ENCODE measurements at places on chromosomes 3 and 15. TPM values are rescaled to one million over a fixed set of nuclear protein-coding genes. Genes with fewer than 3 reads are reported as not detected.

The VGLL3 gene
- total RNA-seq: 0.15 TPM

DNA sequence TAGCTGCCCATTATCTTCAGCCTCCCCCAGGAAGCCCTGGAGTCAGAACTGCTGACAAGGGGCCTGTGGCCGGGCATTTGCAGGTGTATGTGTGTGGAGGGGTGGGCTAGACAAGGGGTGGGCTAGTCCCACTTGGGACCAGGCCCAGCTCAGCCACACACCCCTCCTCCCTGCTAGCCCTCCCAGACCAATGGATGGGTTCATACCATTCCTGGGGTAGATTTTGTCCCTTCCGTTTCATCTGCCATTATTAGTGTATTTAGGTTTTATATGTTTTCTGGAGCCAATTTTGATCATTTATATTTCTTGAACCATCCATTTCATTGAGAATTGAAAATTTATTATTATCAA lies 42.2 kb downstream of the MRAS start:
- DNase-seq: no peak

GRCh38 chr3:174581558-174581957 lies 277.6 kb upstream of the NAALADL2 start:
- no peak for DNase-seq

- DNase-seq: no peak
Observed at GRCh38 chr3:175619369-175619768, 760.2 kb downstream of the NAALADL2 start.

GRCh38 chr15:75195122-75195765 lies 6.4 kb upstream of the C15orf39 start:
- no peak for DNase-seq

- DNase-seq: no peak
Observed at GRCh38 chr15:33309602-33310276, 1.0 kb upstream of the RYR3 start.

- no peak for DNase-seq
Observed at GRCh38 chr15:57698991-57699390, 7.5 kb upstream of the POLR2M start.

The CCNB2 gene
- 67.6 TPM for total RNA-seq

The CCR9 gene
- total RNA-seq: not detected

The NANOGP8 gene
- not detected for total RNA-seq

DNA sequence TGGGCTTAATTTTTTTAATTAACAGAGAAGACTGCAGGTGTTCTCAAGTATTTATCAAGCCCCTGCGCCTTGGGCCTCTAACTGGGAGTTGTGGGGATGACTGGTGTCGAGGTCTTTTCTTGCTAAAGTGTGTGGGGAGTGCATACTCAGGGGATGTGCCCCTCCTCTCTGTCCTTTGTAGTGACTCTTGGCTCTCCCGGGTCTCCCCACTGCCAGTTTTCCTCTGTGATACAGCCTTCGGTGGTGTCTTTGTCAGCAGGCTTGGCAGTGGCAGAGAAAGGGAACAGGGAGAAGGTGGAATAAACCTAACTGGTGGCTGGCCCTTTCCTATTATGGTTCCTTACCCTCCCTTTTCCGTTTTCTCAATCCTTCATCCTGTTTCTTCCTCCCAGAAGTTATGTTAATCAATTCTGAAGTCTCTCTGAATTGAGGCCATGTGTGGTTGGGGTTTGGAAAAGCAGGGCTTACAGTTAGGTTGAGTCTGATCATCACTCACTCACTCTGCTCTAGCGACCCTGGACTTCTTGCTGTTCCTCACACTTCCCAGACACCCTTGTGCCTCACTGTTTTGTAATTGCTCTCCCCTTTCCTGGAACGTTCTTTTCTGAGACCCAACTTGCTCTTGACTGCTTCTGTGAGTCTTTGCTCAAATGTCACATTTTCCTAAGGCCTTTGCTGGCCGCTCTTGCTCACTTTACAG lies 158.1 kb downstream of the PTPRG start:
- DNase-seq: no peak

DNA sequence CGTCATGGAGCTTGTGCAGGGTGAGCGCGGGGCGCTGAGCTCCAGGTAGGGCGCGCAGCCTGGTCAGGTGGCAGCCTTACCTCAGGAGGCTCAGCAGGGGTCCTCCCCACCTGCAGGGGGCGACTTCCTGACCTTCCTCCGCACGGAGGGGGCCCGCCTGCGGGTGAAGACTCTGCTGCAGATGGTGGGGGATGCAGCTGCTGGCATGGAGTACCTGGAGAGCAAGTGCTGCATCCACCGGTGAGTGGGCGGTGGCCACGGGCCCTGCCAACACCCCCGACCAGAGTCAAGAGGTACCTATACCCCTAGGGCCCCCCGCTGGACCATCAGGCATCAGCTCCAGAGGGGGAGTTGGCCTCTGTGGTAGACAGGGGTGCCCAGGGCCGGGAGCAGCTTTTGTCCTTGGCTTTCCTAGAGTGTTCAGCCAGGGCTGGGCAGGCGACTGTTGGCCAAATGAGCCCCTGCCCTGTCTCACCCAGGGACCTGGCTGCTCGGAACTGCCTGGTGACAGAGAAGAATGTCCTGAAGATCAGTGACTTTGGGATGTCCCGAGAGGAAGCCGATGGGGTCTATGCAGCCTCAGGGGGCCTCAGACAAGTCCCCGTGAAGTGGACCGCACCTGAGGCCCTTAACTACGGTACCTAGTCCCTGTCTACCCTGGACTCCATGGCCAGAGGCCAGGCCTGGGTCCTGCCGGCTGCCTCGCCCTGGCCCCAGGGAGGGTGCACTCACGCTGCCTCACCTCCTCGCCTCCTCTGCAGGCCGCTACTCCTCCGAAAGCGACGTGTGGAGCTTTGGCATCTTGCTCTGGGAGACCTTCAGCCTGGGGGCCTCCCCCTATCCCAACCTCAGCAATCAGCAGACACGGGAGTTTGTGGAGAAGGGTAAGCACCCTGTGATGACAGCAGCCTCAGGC lies 9.1 kb downstream of the FES start:
- no peak for DNase-seq

The MYLK gene
- total RNA-seq: 29.7 TPM

DNA sequence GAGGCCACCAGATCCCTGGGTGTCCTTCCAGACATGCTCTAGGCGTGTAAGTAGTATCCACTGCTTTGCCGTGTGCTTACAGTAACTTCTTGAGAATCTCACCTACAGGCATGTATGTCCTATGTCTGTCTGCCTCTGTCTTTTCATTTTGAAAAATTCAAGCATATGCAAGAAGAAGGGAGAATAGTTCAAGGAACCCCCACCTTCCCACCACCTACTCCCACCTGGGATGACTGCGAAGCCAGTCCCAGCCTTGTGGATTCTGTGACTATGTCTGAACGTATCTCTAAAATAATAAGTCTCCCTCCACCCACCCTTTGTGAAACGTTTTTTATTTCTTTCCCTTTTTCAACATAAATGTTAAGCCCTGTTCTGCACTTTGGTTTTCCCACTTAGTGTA lies 15.0 kb downstream of the CHST13 start:
- DNase-seq: no peak

The STXBP5L gene
- 0.05 TPM for total RNA-seq

DNA sequence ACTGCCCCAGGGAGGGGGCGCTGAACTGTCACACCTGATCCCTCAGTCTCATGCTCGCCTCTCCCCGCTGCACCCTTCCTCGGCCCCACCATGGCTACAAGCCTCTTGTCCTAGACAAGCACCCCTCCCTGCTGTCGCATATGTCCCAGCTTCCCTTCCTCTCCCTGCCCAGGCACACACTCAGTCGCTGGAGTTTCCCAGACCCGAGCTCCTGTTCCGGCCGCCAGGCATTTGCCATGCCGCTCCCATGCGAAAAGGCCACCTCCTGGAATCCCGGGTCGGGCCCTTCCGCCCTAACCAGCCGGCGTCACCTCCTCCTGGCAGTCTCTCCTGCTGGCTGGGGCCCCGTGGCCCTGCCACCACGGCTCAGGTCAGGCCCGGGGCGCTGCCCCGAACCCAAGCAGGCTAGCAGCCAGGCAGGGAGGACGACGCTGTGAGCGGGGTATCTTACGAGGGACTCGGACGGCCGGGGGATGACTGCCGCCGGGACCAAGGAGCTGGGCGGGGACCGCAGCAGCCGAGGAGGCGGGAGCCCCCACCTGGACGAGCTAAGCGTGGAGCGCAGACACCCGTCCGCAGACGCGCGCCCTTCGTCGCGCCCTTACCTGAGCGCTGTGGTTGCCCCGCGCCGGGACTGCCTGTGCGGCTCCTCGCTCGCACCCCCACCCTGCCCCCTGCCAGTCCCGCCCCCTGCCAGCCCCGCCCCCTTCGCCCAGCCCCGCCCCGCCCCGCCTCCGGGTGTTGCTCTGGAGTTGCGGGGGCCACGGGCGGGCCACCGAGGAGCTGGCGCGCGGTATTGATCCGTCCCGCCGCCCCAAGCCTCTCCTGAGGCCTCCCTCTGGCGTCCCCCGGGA lies at the start of gene ALS2CL:
ALS2CL (minus strand) TSS at position 642 of the 854 bp plus-strand sequence. CDS start 4,239 bp downstream, outside the sequence.
- DNase-seq: no peak

DNA sequence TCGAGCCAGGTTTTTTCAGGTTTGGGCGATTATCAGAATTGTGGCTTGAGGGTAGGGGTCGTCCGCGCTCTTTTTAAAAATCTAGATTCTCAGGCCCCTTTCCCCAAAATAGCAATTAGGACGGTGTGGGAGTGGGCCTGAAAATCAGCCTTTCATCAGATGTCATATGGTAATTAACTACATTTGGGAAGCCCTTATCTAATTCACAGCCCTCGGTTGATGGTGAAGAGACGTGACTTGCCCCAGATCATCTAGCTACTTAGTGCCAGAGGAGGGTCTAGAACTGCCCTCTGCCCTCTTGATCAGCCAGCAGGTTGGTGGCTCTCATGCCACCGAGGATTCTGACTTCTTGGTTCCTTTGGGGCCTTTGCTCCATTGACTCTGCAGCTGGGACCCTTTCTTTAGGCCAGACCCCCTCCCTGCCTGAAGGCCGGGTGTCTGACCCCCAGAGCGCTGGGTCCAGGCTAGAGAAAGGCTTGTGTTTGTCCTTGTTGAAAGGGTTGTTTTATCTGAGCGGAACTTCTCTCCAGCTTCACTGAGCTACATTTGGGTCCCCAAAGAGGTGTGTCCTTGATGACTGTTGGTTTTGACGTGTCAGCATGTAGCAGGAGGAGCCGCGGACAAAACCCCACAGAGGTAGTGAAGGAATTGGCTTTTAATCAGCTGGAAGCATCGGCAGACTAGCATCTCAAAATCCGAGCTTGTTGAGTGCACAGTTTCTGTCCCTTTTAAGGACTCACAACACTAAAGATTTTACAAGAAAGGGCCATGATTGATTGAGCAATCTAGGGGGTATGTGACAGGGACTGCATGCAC lies 857 bp downstream of the AEN start:
- no peak for DNase-seq

GRCh38 chr3:71857956-71858355 lies 73.0 kb upstream of the PROK2 start:
- no peak for DNase-seq

DNA sequence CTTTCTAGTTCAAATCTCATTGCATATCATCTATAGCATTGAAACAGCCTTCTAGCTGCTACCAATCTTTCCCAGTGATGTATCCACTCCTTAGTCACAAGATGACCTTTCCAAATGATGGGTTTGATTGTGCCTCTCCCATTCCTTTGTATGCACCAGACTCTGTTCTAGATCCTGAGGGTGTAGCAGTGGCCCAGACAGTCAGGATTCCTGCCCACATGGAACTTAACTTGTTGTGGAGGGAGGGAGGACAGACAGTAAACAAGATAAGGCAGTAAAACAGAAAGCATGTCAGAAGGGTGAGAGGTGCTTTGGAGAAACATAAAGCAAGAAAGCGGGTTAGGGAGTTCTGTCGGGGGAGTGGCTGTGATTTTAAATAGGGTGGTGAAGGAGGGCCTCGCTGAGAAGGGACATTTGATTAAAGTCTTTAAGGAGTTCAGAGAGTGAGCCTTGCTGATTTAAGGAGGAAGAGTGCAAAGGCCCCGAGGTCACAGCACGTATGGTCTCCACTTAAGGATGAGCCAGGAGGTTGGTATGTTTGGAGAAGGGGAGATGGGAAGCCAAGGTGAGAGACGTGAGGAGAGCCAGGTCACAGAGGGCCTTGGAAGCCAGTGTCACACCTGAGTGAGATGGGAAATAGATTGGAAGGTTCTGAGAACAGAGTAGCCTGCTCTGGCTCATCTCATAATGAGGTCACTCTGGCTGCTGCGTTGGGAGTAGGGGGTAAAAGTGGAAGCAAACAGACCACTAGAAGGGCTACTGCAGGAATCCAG lies 38.3 kb downstream of the FAM43A start:
- DNase-seq: no peak

The CFAP44 gene
- total RNA-seq: 0.74 TPM

DNA sequence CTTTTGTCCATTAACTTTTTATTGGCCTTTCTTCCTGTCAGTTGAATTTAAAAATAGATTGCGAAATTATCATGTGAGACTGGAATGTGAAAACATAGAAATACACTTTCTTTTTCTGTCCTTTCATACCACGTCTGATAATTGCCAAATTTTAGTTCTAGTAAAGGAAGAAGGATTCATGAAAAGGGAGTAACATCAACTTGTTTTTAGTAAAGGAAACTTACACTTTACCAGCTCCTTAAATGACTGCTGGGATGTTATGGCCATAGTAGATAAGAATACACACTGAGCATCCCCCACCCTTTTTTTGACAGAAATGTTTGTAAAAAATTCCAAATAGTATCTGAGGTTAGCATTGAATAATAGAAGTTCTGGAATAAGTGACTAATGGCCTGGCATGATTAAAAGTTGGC lies 137.9 kb downstream of the NEO1 start:
- no peak for DNase-seq

The GOLGA6B gene
- total RNA-seq: not detected

DNA sequence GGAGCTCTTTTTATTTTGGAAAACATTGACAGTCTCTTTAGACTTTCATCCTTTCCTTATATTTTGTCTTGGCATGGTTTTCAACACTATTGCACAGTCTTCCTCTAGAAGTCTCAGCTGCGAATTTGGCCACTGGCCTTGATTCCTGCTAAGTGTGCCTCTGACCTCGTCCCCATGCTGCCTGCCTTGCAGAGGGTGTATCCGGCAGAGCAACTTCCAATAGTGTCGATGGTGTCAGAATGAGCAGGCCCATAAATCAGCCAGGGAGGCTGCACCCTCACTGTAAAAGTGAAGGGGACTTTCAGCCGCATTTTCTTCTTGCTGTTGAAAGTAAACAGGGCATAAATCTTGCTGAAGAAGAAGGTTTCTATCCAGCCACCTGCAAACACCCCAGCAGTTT lies 336.7 kb upstream of the TRIM42 start:
- DNase-seq: no peak

The CLDN11 gene
- total RNA-seq: 1.9 TPM

DNA sequence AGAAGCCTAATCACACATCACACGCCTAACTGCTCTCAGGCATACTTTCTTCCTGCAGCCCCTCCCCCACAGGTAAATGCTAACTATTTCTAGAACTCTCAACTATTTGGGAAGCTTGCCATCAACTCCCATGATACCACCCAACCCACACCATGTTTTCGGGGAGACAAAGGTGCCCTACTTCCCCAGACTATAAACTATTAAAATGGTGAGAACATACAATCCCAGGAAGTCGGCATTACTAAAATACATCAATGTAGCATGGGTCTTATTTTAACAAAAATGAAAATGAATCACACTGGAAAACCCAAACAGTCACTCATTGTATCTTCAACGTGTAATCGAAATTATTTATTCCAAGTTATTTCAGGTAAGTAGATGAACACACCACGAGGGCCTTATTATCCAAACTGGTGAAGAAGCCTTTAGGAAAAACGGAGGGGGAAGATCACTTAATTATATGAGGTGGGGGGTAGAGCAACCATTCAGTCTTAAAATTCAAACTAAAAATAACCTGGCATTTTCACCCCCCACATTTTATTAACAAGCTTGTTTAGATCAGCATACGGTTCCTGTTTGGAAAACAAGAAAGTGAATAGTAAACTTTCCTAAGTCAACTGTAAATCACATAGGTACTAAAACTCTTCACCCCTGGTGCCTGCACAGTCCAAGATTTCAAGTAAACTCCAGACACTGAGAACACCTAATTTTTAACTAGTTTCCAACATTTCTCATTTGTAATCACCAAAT lies 1.9 kb downstream of the TBL1XR1 start:
- no peak for DNase-seq

Measured in Panc1 (cell line).